HT1080 (cell line): ENCODE measurements at places on chromosomes 6 and 20. TPM values are rescaled to one million over a fixed set of nuclear protein-coding genes. Genes with fewer than 3 reads are reported as not detected.

DNA sequence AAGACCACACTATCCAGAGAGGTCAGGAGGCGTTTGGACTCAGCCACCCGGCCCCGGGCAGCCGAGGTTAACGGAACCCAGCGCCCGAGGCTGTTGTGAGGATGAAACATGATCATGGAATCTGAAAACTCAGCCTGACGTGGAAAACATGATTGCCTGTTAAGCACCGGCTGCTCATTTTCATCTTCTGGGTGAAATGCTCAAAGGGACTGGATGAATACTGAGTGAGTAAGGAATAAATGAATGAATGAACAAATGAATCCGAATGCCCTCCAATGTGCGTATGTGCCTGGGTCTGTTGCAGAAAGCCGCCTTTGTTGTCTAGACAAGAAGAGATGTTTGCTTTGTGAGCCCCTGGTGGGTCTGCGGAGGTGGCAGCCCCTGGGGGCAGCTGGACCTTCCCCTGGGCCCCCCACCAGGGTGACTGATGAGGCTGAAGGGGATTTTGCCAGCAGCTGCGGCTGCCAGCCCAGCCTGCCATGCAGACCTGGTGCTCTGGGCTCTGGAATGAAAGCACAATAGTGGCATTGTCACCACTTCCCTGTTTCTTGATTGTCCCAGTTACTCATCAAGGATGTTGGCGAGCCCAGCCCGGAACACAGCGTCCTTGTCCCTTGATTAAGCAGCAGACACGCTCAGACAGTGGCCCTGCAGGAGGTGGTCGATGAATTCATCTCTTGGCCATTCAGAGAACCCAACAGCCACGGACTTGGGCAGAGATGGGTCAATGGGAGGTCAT lies 211.1 kb downstream of the ANKRD60 start:
- peak; percentile 96 for DNase-seq

GRCh38 chr6:53361549-53362031 lies 12.8 kb upstream of the ELOVL5 start:
- DNase-seq: peak; percentile 35

DNA sequence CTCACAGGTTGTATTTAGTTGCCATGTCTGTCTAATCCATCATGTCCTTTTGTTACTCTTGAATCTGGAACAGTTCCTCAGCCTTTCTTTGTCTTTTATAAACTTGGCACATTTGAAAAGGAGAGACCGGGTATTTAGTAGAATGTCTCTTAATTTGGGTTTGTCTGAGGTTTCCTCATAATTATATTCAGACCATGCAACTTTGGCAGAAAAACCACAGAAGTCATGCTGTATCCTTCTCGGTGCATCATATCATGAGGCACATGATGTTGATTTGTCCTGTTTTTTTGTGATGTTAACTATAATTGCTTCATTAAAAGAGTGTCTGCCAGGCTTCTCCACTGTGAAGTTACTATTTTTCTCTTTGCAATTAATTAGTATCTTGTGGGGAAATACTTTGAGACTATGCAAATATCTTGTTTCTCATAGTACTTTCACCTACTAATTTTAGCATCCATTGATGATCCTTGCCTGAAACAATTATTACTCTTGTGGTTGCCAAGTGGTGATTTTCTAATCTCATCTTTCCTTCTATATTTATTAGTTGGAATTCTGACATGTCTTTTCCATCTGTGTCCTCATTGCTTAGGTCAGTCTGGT lies 837.3 kb downstream of the DHX35 start:
- DNase-seq: no peak

DNA sequence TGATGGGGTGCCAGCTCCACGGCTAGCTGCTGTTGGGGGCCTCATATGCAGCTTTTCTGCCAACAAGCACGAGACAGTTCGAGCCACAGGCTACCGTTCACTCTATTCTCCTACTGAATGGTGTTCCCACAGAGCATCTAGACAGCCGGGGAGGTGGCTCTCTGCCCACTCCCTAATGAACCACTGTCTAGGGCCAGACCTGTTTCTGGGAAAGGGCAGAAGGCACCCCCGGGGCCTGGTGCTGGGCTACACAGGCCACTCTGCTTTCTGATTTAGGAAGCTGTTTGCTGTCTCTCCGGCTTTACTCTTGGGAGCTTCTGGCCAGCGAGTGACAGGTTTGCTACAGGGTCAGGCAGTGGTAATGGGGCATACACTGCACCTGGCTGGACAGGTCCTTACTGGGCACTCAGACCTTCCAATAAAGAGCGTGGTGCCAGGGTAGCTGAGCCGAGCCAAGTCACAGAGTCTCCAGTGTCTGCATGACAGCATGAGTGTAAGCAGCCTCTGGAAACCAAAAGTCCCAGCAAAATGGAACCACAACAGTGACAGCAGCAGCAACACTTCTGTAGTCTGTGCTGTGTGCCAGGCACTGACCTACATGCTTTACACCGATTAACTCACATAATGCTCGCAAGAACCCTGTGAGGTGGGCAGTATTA lies 8.4 kb downstream of the CCDC167 start:
- DNase-seq: no peak

DNA sequence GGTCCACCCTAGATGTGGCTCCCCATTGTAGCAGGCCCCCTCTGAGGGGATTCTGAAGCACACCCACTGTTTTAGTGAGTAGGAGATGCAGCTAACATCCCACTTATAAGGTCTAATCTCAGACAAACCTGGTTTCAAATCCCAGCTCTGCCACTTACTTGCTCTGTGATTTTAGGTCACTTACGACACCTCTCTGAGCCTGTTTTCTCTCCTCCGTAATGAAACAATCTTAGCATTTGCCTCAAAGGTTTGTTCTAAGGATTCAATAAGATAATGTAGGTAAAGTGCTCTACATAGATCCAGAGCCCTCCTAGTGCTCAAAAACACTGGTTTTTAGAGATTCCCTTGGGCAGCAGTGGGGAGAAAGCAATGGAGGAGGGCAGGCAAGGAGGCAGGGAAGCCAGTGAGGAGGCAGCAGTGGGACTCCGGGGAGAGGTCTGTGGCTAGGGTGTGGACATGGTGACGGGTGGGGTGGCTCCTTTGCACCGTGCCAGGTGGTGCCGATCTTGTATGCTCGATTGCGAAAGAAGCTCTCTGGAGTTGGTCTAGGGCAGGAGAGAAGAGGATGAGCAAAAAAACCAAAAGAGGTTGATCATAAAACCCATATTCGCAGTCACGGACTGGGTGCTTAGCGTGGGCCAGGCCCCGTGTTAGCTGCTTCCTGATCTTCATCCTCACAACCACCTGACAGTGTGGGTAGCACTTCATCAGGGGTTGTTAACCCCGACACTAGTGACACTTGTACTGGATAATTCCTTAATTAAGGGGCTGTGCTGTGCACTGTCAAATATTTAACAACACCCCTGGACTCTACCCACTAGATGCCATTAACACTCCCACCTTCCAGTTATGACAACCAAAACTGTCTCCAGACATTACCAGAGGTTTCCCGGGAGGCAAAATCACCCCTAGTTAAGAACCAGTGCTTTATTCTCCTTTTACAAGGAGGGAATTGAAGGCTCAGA lies 16.8 kb upstream of the PTGIS start:
- DNase-seq: no peak

- DNase-seq: no peak
Observed at GRCh38 chr20:44067650-44068081, 119.3 kb downstream of the JPH2 start.

DNA sequence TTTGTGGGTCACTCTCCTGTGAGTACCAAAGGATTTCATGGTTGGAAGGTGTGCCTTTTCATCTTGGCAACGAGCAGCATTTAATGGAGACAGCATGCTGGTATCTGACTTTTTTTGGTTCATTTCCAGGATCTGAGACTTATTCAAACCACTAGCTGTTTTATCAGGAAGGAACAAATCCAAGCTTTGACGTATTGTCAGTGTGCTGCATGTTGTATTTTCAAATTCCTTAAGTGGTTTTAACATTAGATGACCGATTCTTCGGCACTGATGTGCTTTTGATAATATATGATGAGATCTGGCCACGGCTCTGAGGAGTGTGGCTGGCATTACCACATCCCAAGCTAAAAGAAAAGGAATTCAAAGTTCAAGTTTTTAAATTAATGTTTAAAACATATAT lies 6.4 kb downstream of the RMND1 start:
- DNase-seq: no peak

GRCh38 chr6:105087571-105088211 lies 92.1 kb downstream of the POPDC3 start:
- DNase-seq: peak; percentile 25

DNA sequence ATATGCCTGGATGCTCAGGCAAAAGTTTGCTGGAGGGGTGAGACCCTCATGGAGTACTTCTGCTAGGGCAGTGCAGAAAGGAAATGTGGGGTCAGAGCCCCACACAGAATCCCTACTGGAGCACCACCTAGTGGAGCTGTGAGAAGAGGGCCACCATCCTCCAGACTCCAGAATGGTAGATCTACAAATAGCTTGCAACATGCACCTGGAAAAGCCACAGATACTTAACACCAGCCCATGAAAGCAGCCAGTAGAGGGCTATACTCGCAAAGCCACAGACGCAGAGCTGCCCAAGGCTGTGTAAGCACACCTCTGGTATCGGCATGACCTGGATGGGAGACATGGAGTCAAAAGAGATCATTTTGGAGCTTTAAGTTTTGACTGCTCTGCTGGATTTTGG lies 60.7 kb upstream of the GJE1 start:
- peak; percentile 20 for DNase-seq

GRCh38 chr20:51826372-51826771 lies 24.1 kb upstream of the SALL4 start:
- no peak for DNase-seq

- DNase-seq: peak; percentile 76
Observed at GRCh38 chr20:33994222-33994913, 657 bp downstream of the RALY start.

- DNase-seq: peak; percentile 51
Observed at GRCh38 chr6:147651249-147652063, 143.0 kb downstream of the SAMD5 start.

GRCh38 chr20:58293453-58293852 lies 16.1 kb upstream of the RAB22A start:
- DNase-seq: no peak

GRCh38 chr20:10634683-10635411 lies 39.0 kb downstream of the JAG1 start:
- no peak for DNase-seq

Gene VSX1
- not detected in 2 replicates for total RNA-seq

Gene RIPOR2
- not detected in 2 replicates for total RNA-seq

Gene NKX2-4
- 1.8 and 3.1 TPM in 2 replicates for total RNA-seq

Gene DACT2
- total RNA-seq: not detected in 2 replicates
